Bronchial epithelial cell (primary cell): ENCODE measurements at places on chromosomes 4 and X.

DNA sequence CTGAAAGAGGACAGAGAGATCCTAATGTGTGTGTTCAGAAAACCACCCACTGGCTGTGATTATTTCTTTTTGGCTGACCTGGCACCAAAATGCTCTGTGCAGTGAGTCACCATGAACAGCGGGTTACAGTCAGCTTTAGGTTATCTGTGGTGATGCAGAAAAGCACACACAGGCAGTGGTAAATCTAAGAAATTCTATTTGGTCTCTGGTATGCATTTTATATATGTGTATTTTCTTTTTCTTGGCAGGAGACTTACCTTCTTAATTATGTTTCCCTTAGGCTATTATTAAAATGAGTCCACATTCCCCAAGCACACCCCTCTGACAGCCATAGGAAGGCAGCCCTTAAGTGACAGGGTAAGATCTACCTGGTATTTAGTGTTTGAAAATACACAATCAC lies 79.1 kb upstream of the TFDP3 start:
- peak; percentile 52 for DNase-seq

DNA sequence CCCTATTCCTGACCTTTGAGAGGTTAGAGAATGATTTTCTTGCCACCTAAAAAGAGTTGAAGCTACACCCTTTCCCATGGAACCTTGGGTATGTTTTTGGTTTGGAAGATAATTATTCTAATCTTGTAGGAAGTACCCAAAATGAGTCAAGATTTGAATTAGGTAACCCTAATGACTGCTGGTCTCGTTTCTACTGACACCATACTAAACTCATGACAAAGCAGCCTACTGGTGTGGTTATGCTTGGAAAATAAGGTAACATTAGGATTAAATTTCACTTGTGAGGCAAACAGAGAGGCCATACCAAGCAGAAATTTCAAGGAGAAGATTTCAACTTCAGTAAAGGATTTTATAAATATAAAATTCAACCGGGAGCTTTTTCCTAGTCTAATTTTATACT lies 107.9 kb downstream of the FBXW7 start:
- DNase-seq = peak; percentile 51

GRCh38 chr4:84681486-84682274 lies 98.8 kb downstream of the CDS1 start:
- DNase-seq = peak; percentile 48

DNA sequence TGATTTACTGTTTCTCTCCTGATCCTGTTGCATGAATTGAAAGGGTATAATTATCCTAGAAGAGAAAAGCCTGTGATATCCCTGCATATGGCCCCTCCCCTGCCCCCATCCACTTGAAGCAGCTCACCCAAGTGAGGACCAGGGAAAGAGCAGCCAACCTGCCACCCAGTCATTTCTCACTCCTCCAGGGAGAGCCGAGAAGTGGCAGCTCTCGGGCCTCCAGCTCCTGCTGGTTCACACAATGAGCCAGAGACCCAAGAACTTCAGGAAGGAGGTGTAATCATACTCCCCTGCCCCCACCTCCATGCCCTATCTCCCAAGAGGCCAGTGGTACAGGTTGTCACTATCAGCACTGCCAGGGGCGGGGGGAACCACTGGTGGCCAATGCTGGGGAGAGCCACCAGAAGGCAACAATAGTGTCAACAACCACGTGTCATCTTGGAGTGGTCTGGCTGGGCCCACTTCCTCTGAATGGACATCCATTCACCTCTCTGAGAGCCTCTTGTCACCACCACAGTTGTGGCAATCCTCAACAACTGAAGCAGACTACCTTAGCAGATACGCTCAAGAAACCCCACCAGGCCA lies 42.9 kb downstream of the APOO start:
- DNase-seq = no peak

GRCh38 chr4:111693758-111694157 lies 451.5 kb upstream of the FAM241A start:
- DNase-seq = no peak

DNA sequence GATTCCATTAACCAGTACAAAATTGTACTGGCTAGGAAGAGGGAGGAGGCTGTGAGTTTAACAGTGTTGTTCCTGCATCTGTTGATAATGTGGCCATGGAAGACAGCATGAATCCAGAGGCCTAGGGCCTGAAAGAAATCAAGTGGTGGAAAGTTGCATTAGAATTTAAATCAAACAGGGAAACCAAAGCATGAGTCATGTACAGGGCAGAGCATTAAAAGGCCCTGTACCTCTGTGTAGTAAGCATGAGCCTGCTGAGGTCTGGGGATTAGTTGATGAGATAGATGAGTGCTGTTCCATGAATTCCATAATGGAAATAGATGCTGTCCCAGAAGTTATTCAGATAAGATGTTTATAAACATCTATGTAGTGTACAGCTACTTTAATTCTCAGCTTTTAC lies 58.3 kb downstream of the MID1IP1 start:
- peak; percentile 23 for DNase-seq

DNA sequence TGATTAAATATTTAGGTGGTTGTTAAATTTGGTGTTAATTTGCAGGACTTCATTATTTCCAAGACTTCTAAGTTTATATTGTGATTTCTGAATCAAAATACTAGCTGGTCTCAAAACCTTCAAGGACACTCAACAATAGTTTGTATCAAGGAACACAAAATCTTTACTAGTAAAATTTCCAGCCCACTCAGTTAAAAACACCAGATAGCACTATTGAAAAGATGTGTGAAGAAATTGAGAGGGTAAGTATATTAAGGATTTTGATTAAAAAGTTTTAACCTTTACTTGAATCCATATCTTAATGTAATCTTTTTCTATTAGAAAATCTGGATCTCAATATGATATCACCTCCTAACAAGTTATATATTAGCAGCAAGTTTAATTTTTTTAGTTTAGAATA lies 89.3 kb upstream of the UGT8 start:
- DNase-seq = peak; percentile 5

GRCh38 chr4:140211693-140212092 lies 57.7 kb upstream of the MAML3 start:
- no peak for DNase-seq

DNA sequence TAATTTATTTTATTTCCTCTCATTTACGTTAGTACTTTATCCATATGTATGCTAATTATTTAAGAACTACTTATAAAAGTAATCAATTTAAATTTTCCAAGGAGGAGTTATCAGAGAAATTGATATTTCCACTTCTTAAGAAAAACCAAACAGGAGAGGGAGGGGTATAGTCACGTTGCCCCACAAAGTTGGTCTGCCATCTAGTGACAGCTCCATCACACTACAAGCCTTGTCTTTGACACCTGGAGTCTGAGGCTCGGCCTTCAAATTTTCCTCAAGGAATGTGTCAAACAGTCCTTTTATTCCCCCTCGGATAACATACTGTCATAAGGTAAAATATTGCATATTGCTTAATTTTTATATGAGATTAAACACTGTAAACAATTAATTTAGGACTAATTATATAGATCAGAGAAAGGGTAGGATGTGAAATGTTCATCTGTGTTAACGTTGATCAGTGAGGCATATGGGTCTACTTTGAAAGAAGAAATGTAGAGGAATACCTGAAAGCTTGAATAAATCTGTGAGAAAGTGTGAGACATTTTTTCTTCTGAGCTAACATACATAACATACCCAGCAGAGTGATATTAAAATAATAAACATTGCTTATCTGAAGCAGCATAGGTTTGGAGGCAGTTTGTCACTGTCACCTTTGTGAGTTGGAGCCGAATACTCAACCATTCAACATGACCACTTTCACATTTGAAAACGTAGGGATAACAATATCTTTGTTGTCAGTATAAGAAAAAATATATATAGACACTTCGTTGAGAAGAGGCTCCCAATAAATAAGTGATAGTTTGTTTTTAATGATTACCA lies 114.4 kb downstream of the GLRA3 start:
- DNase-seq = peak; percentile 64

DNA sequence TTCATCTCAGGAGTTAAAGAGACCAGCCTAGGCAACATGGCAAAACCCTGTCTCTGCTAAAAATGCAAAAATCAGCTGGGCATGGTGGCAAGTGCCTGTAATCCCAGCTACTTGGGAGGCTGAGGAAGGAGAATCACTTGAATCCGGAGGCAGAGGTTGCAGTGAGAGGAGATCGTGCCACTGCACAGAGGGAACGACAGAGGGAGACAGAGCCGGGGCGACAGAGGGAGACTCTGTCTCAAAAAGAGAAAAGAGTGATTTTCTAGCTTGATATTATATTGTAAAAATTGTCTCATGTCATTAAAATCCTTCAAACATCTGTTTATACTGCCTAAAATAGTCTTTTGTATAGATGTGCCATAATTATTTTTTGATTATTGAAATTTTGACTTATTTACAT lies 225.4 kb upstream of the AGA start:
- DNase-seq = no peak

DNA sequence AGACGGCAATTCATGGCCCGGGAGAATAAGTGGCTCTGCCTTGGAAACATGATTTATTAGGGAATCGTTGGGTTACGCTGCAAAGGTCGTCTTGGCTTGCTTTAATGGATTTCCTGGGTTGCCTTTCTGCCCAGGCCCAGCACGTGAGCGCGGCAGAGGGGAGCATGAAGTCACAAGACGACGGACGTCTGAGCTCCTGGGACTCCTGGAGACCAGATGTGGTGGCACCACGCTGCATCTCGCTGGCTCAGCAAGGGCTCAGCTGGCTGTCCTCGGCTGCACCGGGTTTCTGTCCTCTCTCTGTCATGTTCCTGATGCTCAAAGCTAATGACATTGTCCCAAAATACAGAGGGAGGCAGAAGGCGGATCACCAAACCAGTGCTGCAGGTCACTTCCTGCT lies 61.2 kb downstream of the C4orf50 start:
- DNase-seq = no peak

DNA sequence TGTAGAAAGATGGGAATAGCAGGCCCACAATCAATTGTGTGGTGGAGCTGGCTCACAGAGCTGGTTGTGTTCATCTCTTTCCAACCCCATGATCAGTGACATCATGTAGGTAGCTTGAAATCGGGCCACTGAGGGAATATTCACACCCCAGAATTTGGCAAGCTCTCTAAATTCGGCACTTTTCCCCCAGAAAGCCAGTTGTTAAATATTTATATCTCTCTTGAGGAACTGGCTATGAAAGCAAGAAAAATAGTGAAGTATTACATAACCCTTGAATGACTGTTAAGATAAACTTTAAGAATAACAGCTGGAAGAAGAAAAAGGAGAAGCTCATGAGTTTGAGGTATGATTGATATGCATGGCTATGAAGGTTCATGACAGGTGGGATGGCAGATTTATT lies 38.9 kb downstream of the GPRIN3 start:
- DNase-seq = no peak

DNA sequence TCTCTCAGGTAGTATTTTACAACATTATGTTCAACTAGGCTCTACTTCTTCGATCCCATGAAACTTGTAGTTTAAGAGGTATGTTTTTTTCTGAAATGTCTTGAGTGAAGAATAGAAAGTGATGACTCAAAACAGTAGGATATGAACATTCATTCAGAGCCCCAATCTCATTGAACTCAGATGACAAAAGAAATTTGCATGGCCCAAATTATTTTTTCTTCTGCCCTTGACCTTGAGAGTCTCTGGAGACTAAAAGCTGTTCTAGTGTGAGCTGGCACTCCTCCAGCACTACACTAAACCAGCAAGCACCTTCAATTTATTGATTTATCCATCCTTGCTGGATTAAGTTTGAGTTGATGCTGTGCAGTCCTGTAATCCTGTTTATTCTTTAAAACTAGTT lies 4.0 kb downstream of the DCLK2 start:
- no peak for DNase-seq

GRCh38 chrX:39613482-39613995 lies 484.2 kb downstream of the BCOR start:
- no peak for DNase-seq

DNA sequence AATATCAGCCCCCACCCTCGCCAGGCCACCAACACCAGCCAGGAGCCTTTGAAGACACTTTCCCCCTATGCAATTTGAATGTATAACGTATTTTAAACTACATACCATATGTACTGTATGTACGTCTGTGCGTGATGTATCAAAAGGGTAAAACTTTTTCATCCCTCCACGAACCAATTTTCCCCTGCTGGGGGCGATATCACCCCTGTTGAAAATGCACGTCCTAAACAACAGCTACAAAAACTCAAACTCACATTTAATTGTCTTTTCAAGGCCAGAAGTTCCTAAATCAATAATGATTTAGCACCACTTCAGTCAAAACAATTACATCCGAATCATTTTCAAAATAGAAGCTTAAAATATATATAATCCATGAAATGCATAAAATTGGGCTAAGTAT lies 1.4 kb downstream of the VEGFD start:
- DNase-seq = no peak

DNA sequence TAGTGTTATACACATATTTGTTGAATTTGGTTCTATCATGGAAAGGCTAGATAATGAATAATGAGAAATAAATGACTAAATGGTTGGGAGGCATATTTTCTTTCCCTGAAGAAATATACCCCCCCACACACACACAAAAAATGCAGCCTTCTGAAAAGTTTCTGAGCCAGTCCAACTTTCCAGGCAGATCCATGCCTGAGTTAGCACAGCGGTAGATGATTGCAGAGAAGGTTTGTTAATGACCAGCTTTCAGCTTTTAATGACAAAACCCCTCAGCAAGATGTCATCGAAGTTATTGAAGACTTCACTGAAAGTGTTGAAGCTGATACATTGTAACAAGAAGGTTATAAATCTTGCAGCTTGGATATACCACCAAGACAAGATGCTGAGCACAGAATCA lies 61.4 kb downstream of the GBA3 start:
- DNase-seq = no peak

DNA sequence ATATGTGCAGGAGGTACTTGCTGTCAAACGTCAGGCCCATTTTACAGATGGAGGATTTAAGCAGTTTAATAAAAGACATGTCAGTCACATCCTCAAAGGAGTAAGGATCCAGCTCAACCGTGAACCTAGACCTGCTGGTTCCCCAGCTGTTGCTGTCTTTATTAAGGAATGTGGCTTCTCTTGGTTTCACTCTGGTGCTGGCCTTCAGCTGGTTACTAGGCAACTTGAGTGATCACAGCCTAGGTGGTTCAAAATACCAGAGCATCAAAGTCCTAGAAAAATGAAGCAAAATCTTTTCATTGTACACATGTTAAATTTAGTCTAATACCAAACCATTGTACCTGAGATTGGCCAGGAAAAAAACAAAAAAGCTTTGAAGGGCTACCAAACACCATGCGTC lies 32.7 kb upstream of the GLRA2 start:
- DNase-seq = no peak

- peak; percentile 76 for DNase-seq
Observed at GRCh38 chrX:134671294-134671693, 13.0 kb upstream of the PLAC1 start.

GRCh38 chrX:132365490-132365889 lies 123.3 kb downstream of the MBNL3 start:
- DNase-seq = no peak
